ENCODE measurements at places on chromosomes 12 and 14.

DNA sequence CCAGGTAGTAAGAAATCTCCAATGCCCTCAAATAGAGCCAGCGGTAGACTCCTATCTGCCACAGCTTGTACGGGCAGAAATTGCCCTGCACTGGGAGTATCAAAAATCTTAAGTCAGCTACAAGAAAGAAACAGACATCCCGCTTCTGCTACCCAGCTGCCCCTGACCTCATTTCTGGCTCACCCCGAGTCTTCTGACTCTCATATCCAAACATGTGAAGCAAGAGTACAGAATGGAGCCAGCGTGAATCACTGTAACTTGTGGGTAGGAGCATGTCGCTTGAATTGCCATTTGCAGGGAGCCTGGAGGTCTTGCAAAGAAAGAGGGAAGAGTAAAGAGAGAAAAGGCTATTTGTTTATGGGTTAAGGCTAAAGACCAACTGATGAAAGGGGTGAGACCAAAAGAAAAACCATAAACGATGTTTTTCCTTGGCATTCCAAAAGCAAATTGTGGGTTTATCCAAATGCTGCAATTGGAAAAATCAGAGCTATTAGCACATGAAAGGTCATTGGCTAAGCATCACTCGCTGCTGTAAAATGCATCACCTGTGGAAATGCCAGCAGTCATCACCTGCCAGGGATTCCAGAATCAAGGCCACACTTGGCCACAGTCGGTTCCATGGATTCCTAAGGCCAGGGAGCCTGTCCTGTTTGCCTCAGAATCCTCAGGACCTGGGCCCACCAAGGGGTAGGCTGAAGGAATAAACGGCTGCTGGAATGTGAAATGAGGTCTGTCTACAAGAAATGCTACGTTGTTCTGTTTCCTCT lies 86.6 kb downstream of the FOXN3 start:
- no peak for DNase-seq

DNA sequence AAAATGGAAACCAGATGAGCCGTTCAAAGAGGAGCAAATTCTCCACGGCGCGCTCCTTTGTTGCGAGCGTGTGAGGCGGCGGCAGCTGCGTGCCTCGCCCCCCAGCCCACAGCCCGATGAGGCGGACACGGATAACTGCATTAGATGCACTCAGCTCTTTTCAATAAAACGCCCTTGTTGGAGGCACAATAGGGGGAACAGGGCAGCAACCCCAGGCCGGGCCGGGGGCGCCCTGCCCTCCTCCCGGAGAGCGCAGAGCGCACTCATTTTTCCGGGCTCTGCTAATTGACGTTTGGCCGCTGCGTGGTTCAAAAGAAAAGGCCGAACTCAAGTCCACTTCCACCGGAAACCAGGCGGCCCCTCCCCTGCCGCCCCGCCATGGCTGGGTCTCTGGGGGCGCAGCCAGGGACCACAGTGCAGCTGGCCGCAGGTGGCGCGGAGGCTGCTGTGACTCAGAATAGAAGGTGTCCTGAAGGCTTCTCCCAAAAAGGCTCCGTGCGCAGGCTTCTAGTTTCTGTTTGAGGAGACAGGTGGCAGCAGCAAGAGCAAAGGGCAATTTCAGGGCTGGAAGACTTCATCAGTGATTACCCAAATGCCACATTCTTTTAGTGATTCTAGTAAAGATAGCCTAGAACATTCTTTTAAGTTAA lies 29.0 kb upstream of the SMOC1 start:
- peak; percentile 17 for DNase-seq

- DNase-seq, result peak; percentile 48
Observed at GRCh38 chr12:98998697-98999299, 353.7 kb downstream of the APAF1 start.

- no peak for DNase-seq
Observed at GRCh38 chr12:89831310-89832095, 122.9 kb upstream of the ATP2B1 start.

GRCh38 chr12:8996682-8997405 lies 7.5 kb downstream of the KLRG1 start:
- DNase-seq, result no peak

GRCh38 chr14:30638926-30639325 lies 16.8 kb downstream of the SCFD1 start:
- DNase-seq, result no peak

- DNase-seq, result no peak
Observed at GRCh38 chr12:12473223-12473622, 89.4 kb downstream of the DUSP16 start.

DNA sequence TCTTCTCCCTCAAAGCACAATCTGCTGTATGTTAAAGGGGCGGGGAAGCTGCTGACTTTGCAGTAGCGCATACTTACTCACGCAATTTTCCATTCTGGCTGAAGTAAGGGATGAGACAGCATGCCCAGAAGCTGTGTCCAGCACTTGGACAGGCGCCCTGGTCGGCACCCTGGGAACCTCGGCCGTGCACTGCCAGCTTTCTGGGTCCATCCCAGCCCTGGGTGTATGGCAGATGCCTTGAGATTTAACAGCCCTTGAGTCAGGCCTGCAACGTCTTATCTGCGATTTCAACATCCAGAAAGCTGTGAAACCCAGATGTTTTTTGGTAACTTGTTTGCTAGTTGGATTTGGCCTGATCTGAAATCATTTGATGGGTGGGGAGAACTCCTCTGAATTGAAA lies 16.1 kb downstream of the EML1 start:
- no peak for DNase-seq

DNA sequence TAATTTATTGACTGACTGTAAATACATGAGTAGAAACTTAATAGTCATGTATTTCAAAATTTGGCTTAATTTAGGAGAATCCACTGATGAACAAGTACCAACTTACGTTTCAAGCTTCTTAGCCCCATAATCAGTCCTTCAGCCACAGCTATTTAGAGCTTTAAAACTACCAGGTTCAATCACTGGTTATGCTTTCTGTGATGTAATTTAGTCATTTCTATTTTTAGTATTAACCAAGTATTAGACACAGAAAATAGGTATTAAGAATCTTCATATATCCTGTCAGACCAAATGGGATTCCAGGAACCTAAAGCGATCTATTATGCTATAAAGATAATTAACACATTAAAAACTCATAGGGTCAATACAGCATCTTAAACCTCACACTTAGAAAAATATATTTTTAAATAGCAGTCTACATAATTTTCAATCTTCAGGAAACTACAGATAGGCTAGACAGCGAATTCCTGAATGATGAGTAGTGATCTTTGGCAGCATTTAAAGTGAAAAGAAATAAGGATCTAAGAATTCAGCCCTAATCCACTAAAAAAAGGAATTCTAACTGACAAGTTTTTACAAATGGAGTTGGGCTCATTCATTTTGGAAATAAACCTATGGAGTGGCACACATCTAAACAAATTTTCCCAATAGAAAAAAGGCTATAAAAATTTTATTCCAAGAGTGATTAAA lies 51.5 kb downstream of the ZC3H14 start:
- no peak for DNase-seq

GRCh38 chr12:123051556-123051955 lies 71.1 kb downstream of the ARL6IP4 start:
- no peak for DNase-seq

Measured in D341Med (cell line).